ENCODE measurements at places on chromosomes 12 and 14.

DNA sequence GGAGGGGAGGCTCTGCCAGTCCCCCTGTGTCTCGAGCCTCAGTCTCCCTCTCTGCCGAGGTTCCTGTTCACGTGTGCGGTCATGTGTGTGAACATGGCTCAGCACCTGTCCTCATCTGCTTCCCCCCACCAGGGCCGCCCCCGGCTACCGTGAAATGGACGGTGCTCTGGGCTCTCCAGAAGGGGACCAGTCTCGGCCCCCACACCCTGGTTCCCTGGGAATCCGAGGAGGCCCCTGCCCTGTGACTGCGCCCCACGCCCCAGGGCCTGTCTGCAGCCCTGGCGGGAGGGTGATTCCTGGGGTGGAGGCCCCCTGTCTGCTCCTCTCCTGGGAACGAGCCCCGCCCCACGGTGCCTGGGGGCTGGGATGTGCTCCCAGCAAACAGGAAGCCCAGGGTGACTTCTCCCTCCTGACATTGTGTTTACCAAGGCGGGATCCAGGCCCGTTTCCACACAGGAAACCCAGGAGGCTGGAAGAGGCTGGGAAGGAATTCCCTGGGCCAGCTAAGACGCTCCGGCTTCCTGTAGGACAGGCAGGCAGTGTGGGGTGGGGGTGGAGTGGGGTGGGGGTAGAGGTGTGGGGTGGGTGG, 46.6 kb downstream of the KIF26A start:
- DNase-seq = no peak

GRCh38 chr14:97581016-97581415, 783.8 kb downstream of the VRK1 start:
- no peak for DNase-seq

- no peak for DNase-seq
These were observed 341.7 kb upstream of the KITLG start for GRCh38 chr12:88921890-88922532.

- no peak for DNase-seq
These were observed 28.4 kb downstream of the DIP2B start for GRCh38 chr12:50533203-50533584.

- DNase-seq = no peak
These were observed 288.0 kb downstream of the TRHDE start for GRCh38 chr12:72560003-72560769.

- DNase-seq = peak; percentile 65
These were observed 28.6 kb downstream of the BAZ2A start for GRCh38 chr12:56601503-56601902.

DNA sequence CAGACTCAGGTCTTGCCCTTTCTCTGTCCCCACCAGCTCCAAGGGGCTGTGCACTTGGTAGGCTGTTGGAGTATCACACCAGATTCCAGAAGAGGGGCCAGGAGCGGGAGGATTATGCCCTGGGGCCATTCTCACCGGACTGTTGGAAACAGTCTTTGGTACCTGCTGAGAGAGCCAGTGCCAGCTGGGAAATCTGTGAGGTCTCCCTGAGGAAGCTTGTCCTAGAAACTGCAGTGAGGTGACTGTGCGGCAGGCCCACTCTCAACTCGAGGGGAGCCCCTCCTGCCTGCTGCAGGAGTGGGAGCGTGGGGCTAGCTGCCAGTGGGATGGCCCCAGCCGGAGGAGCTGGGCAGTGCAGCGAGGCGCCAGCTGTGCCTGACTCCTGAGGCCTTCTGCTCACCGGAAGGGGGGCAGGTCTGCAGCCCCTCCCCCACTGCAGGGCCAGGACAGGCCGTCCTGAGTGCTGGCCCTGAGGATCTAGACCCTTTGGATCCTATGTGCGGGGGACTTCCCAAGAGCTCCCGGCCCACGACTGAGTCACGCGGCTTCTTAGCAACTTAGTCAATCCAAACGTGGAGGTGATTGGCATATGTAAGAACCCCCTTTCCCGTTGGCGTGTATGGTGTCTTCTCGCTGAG, 295.2 kb downstream of the CACNA1C start:
- no peak for DNase-seq

- DNase-seq = no peak
These were observed 63.5 kb downstream of the MAPKAPK5 start for GRCh38 chr12:111905502-111905901.

GRCh38 chr12:115451780-115452736, 768.1 kb upstream of the TBX3 start:
- DNase-seq = peak; percentile 86

GRCh38 chr12:84841591-84841990, 71.0 kb downstream of the SLC6A15 start:
- DNase-seq = no peak

GRCh38 chr12:125100551-125101434, 35.6 kb downstream of the AACS start:
- peak; percentile 85 for DNase-seq

DNA sequence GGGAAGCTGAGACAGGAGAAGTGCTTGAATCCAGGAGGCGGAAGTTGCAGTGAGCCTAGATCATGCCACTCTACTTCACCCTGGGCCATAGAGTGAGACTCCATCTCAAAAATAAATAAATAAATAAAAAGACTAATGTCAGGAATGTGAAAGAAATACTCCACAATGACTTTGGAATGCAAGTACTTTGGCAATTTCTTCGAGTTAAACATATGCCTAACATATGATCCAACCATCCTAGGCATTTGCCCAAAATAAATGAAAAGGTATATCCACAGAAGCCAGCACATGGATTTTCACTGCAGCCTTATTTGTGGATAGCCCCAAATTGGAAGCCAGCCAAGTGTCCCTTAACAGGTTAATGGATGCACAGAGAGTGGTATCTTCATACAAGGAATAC, 357.9 kb upstream of the TMEM132C start:
- DNase-seq = no peak

DNA sequence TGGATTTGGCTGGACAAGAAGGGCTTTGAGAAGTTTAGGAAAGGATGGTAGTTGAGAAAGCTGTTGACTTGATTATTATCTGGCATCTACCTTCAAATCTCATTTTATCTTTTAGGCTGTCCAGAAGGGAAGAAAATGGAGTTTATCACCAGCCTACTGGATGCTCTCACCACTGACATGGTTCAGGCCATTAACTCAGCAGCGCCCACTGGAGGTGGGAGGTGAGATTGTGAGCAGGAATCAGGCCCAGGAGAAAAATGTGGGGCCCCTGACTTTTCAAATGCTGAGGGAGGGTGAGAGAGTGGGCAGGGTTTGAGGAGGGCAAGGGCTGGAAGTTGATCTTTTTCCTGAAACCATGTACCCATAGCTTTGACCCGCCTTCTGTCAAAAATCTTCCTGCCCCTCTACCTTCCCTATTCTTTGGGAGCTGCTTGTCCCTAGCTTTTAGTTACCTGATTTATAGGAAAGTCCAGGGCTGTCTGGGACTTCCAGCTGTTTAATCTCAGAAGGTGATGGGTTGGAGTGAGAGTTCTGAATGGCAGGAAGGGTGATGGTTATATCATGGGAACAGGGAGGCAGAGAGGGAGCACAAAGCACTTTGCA, 134.2 kb downstream of the SMOC1 start:
- DNase-seq = peak; percentile 50

GRCh38 chr14:100091386-100091785, 26.2 kb downstream of the EVL start:
- DNase-seq = no peak

DNA sequence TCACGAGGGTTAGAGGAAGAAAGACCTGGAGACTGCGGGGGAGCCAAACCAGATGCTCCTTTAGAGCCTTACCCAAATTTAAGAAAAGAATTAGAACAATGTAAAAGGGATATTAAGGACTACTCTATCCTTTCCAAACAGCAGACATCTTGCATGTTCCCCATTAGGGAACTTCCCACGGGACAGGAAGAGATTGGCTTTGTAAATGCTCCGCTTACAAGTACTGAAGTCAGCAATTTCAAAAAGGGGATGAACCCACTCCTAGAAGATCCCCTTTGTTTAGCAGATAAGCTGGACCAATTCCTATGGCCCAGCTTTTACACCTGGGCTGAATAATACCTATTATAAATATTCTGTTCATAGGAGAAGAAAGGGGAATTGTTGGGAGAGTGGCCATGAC, 74.2 kb downstream of the APOBEC1 start:
- no peak for DNase-seq

- peak; percentile 91 for DNase-seq
These were observed 56.7 kb downstream of the C14orf132 start for GRCh38 chr14:96095581-96096476.

DNA sequence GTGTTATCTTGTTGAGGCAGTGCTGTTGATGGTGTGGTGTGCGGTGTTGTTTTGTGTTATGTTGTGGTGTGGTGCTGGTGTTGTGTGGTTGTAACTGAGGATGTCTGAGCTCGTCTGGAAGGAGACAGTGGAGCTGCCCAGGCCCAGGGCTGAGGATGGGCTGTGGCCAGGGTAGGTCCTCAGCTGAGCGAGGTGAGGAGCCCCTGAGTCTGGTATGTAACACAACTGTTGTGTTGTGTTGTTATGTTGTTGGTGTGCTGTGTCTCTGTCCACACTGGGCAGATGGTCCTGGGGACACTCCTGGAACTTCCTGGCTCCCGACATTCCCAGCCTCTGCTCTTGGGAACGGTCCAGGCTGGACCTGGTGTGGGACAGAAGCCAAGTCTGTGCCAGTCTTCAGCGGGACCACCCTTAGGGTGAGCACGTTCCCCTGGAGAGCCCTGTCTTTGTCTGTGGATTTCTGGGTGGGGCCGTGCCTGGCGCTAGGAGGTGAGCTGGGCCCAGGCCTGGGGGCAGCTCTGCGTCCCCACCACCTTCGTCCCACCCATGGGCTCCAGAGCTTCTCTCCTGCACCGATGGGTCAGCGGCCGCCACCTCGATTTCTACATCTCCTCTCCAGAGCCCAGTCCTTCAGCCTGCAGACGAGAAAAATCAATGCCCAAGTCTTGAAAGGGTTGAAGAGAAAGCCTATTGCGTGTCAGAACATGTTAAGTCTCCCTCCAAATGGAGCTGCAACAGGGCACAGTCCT, 27.4 kb upstream of the SFSWAP start:
- DNase-seq = no peak

DNA sequence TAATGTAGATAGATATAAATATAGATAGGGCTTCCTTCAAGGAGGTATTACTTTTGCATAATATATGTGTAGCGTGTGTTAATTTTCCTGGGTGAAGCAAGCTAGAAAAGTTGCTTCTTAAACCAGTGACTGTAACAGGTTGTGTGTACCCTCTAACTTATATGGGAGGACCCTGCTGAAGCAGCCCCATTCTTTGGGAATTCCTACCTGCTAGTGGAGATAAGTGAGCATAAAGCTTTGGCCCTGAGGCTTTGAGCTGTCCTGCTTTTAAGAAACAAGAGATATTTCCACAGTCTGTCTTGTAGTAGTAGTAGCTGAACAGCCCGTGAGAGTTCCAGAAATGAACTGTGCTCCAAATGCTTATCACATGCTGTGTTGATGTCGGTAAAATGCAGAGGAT, 8.6 kb downstream of the RMST start:
- no peak for DNase-seq

GRCh38 chr12:81644503-81644902, 114.6 kb downstream of the PPFIA2 start:
- peak; percentile 70 for DNase-seq

All from NCI-H82 (cell line).